ENCODE measurements at places on chromosomes 13 and 19. TPM values are rescaled to one million over a fixed set of nuclear protein-coding genes. Genes with fewer than 3 reads are reported as not detected.

The VSTM1 gene
- total RNA-seq, result not detected

- no peak for ATAC-seq
Observed at GRCh38 chr13:80160110-80160509, 180.8 kb downstream of the SPRY2 start.

- peak; percentile 78 for ATAC-seq
Observed at GRCh38 chr19:8641908-8642547, 11.6 kb downstream of the NFILZ start.

- no peak for ATAC-seq
Observed at GRCh38 chr19:13002166-13002898, 7.1 kb downstream of the NFIX start.

The COL5A3 gene
- 0.60 TPM for total RNA-seq

The TEX29 gene
- total RNA-seq, result not detected

DNA sequence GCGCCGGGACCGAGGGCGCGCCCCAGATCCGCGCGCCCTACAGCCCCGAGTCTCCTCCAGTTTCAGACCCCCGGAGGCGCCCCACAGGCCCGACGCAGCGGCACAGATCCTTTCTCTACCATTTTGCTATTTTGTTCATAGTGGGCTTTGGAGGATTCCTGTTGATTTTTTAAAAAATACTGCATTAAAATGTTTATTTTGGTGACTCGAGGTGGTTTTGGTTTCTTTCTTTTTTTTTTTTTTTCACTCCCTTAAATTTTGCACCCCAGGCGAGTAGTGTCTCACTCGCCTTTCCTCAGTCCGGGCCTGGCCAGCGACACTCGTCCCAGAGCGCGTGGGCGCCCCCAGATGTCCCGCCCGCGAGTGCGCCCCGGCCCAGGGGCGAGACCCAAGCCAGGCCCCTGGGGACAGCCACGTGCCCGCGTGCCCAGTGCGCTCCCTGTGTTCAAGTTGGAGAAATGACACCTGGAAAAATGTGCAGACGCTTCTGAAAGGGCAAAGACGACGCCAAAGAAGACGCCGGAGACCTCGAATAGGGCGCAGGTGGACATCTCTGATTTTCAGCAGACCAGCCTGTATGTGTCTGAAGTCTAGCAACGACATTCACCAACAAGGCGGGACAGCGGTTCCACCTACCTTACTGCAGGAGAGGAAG lies 471 bp upstream of the INSR start:
- peak; percentile 69 for ATAC-seq
